ENCODE measurements at places on chromosomes 3 and 15.

- DNase-seq: peak; percentile 4
These were observed 517.5 kb upstream of the UBE2E2 start for GRCh38 chr3:22685597-22685996.

- peak; percentile 45 for DNase-seq
These were observed 779.1 kb downstream of the MECOM start for GRCh38 chr3:168884353-168884903.

DNA sequence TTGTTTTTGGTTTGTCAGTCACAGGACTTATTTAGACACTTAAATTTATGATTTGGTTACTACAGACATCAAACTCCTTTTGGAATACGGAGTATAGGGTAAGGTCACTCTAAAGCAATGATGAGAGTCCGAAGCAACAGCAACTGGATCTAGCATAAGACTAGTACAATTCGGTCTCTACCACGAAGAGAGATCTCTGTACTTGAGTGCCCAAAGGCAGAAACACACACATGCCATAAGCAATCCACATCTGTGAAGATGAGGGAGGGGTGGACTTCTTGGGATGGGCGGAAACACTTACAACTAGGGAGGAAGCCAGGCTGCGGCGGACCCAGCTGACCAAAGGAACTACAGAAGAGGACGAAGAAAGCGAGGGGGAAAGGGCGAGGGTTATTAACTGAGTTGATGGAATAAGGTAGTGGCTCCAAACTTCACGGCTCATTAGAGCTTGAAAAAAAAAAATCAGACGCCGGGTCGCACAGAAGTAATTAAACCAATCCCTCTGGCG, 595 bp downstream of the DPH6 start:
- peak; percentile 30 for DNase-seq

GRCh38 chr3:133491481-133492059, 81.9 kb upstream of the CDV3 start:
- DNase-seq: no peak

- DNase-seq: no peak
These were observed 98.6 kb upstream of the ABHD17C start for GRCh38 chr15:80596521-80596976.

GRCh38 chr3:62167566-62168262, 205.6 kb downstream of the FEZF2 start:
- no peak for DNase-seq
